ENCODE measurements at places on chromosomes 12 and 14. TPM values are rescaled to one million over a fixed set of nuclear protein-coding genes. Genes with fewer than 3 reads are reported as not detected.

DNA sequence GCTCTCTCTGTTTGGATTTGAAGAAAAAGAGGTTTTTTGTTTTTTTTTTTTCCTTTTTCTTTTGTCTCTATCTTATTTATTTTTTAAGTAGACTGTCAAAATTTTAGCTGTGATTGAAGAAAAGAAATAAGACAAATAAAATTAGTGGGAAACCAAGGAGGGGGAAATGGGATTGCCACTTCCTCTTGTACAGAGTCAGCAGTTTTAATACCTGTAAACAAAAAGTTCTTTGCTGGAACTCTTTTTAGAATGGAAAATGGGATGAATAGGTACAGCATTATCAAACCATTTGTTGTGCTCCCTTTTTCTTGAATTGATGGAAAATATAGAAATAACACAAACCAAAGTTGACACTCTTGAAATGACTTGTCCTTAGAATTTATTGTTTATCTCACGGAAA lies 680.7 kb downstream of the DIO2 start:
- DNase-seq: no peak

DNA sequence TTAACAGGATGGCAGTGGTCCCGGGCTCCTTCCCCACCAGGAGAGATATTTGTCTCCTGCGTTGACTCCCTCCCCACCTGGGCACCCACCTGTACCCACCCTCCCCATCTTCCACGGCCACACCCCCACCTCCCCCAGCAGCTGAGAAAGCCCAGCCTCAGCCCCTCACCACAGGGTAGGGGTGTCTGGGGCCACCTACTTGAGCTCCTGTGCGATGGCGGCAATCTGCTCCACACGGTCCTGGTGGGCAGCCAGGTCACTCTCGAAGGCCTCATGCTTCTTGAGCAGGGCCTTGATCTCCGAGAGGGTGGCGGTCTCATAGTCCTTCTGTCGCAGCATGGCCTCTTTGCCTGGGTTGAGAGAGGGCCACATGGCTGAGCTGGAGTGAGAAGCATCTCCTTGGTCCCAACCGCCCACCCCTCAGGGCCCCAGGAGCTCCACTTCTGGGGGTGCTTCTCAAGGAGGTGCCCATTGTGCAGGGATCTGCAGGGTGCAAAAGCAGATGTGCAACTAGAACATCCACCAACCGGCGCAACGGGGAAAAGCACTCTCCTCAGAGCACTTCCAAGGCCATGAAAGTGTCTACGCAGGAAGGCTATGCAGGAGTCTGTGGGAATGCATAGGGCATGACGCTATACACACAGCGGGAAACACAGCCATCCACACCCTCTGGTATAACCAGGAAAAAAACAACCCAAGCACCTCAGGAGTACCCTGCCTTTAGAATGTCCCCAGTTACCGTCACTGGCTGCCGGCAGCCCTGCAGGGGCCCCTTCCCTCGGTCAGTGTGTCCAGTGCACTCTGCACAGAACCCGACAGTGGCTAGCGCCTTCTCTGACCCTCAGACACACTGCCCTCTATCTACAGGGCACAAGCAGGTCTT lies 92.6 kb upstream of the ZFP36L1 start:
- no peak for DNase-seq

DNA sequence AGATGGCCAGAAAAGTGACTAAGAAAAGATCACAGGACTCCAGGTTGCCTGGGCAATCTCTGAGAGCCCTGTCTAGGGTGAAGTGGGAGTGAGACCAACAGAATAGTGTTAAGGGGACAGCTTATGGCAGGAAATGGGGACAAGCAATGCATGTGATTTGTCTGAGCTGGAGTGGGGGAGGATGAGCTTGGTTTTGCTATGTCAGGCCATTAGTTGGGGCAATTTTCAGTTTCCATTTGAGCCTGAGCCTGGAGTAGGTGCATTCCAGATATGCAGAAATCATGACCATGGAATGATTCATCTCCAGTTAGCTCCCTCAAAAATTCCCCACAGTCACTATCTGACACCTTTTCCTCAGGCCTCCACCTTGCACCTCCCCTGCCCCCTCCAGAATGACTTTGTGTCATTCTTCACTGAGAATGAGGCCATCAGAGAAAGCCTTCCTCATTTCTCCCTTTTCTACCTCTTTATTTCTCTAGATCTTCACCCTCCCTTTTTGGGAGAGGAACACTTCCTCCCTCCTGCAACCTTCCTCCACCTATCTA lies 150.9 kb upstream of the PLEKHG7 start:
- no peak for DNase-seq

DNA sequence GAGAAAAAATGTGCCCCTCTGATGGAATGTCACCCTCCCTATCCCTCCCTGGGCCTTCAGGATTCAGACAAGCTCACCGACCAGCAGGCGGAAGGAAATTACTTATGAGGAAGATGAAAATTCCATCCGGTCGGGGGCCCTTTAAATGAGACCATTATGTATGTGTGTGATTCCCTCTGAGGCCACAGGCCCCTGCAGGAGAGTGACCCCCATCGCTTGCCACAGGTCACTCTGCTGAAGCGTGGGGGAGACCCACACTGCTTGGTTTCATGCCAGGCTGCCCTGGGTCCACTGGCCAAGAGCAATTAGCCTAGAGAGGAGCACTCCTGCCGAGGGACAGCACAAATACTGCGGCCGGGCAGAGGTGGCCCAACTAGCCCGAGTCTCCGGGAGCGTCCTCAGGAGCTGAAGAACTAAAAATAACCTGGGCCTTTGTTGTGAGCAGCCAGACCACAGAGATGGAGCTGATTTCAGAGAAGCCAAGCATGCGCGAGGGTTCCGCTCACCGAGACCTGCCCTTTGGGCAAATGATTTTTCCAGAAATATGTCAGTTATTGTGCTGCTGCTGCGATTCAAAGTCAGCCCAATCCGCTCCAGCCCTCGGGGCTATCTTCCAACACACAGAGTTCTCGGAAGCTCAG lies 276.4 kb downstream of the DPF3 start:
- peak; percentile 33 for DNase-seq

The MYL2 gene
- not detected for total RNA-seq

GRCh38 chr14:93713726-93714405 lies 74.4 kb downstream of the PRIMA1 start:
- no peak for DNase-seq

GRCh38 chr12:68452078-68452715 lies 120.0 kb upstream of the MDM1 start:
- DNase-seq: no peak

The PLXNC1 gene
- 16.5 TPM for total RNA-seq

The USP30 gene
- 11.6 TPM for total RNA-seq

The SPIC gene
- not detected for total RNA-seq

DNA sequence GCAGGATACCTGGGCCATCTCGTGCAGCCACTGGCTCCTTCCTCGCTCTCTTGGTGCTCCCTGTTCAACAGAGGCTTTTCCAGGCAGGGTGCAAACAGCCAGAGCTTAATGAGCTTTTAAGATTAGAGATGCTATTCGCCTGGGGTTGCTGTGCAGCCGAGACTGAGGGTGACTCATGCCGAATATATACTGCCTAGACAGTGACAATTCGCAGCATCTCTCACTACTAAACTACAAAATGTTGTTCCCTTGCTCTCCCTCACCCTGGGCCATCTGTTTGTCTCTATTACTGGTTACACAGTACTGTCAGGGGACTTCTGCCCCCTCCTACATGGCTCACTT lies 26.0 kb upstream of the TESC start:
- no peak for DNase-seq

- DNase-seq: no peak
These were observed 40.7 kb upstream of the RIN3 start for GRCh38 chr14:92472860-92473259.

GRCh38 chr12:51924551-51925319 lies 17.4 kb downstream of the ACVRL1 start:
- DNase-seq: no peak

- DNase-seq: no peak
These were observed 34.6 kb downstream of the PTPRO start for GRCh38 chr12:15356951-15357364.

GRCh38 chr14:47346849-47347248 lies 328.6 kb downstream of the MDGA2 start:
- no peak for DNase-seq

The SYNDIG1L gene
- not detected for total RNA-seq

The TAS2R10 gene
- total RNA-seq: not detected

- DNase-seq: peak; percentile 3
These were observed 57.2 kb upstream of the AEBP2 start for GRCh38 chr12:19382111-19382526.

GRCh38 chr12:62625228-62625627 lies 158.6 kb downstream of the MON2 start:
- peak; percentile 49 for DNase-seq

The KRT83 gene
- not detected for total RNA-seq

The SAMD15 gene
- total RNA-seq: 1.4 TPM

DNA sequence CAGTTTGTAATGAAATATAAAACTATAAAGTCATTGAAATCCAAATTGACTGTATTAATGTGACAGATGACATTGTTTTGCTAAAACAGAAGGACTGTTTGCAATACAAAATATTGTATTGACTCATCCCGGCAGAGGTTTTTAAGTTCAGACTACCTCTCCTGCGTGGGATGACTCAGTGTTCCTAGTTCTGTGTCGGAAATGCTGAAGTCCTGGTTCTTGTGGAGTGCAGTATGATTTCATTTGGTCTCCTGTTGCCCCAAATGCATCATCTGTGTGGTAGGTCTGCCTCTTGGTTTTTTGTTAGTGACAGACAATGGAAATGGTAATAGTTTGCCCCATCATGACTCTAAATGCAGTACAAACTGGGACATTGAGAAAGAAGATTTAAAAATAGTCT lies 27.8 kb downstream of the PELI2 start:
- no peak for DNase-seq

DNA sequence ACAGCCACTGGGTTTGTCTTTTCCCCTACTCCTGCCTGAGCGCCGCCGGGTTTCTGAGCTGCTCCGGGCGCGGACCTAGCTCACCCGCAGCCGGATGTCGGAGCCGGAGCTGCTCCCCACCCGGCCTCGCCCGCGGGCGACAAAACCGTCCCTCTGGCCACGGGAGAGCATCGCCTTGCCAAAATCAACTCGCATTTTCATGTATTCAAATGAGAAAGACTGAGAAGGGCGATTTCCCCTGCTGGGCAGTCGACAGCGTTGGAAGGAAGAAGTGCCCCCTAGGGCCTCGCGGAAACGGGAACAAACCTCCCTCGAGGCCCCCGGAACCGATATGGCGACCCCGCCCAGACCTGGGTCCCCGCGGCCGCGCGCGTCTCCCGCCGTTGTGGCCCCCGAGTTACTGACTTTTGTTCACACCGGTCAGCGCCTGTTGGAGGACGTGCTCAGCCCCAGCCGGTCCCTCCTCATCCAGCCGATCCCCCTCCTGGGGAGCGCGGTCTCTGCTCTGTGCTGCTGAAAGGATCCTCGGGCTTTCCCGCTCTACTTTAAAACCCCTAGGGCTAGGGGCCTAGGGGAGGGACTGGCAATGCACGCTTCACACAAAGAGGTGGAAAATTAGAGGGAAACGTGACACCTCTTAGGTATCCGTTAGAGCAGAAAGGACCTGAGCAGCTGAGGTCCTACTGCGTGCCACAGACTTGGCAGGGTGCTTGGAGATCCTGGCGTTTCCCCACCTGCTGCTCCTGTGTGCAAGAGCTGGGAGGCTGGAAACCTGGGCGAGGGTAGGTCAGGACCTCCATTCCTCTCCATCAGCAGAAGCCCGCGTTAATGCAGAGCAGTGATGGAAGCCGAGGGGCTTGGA lies 4.3 kb downstream of the TTC6 start:
- peak; percentile 57 for DNase-seq

GRCh38 chr12:85794531-85794930 lies 41.7 kb downstream of the RASSF9 start:
- DNase-seq: no peak

- no peak for DNase-seq
These were observed 24.9 kb downstream of the FOXN3 start for GRCh38 chr14:89392181-89392580.

DNA sequence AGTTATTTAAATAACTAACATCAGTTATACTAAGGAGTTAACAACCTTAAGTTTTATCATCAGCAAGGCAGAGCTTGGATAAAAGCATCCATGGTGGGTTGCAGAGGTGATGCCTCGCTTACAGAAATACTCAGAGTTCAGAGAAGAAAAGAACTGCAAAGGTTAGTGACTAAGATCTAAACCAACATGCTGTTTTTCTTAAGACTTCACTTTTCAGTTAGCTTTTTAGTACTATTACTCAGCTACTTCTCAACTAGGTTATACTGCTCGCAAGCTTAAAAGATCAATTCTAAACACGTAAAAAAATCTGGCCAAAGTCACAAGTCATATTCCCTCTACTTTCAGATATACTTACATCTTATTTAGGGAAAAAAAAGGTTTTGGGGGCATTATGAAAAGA lies 2.8 kb downstream of the PPP1CC start:
- no peak for DNase-seq

DNA sequence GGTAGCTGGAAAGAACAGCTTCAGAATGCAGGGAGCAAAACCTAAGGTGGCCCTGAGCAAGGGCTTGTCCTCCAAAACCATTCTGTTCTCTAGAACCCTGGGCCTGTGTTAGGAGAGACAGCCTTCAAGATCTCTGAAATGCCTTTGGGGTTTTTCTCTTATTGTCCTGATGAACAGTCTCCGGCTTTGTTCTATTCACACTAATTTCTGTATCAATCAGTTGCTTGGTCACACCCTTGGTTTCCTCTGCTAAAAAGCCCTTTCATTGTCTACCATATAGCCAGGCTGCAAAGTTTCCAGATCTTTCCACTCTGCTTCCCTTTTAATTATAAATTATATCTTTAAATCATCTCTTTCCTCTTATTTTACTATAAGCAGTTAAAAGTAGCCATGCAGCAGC lies 219.9 kb upstream of the ARID2 start:
- DNase-seq: no peak

The ACOT2 gene
- total RNA-seq: 70.0 TPM

The RD3L gene
- not detected for total RNA-seq

The PPP1R36 gene
- not detected for total RNA-seq

The BMAL2 gene
- 23.7 TPM for total RNA-seq

DNA sequence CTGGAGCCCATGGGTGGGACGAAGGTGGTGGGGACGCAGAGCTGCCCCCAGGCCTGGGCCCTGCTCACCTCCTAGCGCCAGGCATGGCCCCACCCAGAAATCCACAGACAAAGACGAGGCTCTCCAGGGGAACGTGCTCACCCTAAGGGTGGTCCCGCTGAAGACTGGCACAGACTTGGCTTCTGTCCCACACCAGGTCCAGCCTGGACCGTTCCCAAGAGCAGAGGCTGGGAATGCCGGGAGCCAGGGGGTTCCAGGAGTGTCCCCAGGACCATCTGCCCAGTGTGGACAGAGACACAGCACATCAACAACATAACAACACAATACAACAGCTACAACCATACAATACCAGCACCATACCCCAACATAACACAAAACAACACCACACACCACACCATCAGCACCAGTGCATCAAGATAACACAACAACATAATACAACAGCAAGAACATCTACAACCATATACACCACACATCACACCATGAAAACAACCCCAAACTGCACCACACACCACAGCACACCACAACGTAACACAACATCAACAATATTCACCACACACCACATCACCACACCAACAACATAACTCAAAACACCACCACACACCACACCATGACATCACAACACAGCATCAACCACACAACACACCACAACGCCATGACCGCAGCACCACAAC lies 329.6 kb downstream of the ADGRD1 start:
- no peak for DNase-seq

Measured in stomach (tissue), 19 donors.